ENCODE measurements at places on chromosomes 3 and 15.

DNA sequence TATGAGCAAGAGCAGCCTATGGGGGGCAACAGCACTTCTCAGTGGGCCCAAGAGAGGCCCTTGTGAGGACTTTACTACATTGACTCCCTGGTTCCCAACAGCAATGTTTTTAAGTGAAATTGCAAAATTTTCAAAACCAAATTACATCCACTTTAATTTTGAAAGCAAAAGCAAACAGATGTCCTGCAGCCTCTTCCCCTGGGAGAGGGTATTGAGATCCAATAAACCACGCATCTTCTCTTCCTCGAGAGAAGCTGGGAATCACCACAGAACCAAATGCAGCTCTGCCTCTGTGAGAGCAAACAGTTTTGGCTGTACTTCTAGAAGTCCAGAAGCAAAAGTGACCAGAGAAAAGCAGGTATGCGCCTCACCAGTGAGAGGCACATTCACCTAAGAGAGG lies 25.2 kb downstream of the NMNAT3 start:
- no peak for DNase-seq

GRCh38 chr3:178397836-178398235 lies 138.4 kb upstream of the KCNMB2 start:
- DNase-seq, result no peak

GRCh38 chr15:41561777-41562145 lies 2.7 kb downstream of the TYRO3 start:
- DNase-seq, result no peak

DNA sequence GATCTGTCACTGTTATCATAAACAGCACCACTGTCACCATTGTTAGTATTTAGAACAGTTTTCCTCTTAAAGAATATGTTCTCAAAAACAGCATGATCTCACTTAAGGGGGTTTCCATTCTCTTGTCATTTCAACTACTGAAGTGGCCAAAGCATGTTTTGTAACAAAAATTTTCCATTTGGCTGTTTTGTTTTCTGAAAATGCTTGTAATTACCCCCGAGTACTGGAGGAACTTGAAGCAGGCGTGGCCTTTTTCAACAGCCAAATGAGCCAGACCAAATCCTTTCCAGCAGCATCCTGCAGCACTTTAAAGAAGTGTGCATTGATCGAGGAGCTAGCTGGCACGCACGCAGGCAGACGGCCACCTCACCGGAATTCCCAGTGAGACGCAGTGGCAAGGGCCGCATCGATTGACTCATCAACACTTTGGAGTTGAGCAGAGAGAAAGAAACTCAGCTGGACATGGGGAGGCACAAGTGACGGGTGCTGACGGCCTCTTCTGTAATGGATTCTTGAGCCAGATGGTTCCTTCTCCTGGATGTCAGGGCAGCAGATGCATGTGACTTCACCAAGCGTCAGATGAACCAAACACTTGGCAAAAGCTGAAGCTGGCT lies 234.3 kb upstream of the IGF1R start:
- DNase-seq, result no peak

- DNase-seq, result no peak
Observed at GRCh38 chr3:55637906-55638638, 151.0 kb upstream of the WNT5A start.

DNA sequence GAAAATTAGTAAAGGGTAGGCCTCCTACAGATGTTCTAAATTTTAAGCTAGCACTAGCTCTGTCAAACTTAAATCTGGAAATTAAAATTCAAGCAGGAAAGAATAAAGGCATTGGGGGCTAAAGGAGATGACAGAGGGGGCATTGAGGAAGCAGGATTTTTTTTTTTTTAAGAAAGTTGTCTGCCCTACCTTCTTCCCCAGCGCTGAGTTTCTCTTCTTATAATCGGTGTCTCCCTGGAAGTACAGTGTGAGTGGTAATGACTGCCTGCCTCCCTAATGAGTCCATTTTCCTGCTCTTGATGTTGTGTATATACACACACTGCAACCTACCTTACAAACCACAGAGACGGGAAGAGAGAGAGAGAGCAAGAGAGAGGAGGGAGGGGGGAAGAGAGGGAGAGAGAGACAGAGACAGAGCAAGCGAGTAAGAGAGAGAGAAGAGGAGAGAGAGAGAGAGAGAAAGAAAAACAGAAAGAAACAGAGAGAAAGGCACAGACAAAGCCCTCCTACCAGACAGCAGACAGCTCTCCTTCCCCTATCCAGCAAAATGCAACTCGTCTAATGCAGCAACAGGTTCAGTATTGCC lies 47.0 kb downstream of the ZBTB20 start:
- no peak for DNase-seq

DNA sequence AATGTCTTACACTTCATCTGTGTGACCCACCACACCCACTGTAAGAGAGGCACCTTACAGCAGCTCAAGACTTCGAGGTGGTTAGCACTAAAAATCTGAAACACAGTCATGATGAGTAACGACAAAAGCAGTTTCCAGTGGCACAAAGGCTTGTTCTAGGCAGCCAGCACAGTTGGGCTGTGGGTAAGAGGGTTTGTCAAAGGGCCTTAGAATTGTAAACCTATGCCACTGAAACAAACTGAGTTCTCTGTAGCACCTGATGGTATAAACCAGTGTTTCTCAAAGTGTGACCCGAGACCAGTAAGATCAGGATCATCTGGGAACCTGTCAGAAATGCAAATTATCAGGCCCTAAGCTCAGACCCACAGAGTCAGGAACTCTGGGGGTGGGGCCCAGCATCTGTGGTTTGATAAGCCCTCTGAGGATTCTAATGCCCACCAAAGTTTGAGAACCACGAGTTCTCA lies 36.5 kb downstream of the DAPK2 start:
- no peak for DNase-seq

DNA sequence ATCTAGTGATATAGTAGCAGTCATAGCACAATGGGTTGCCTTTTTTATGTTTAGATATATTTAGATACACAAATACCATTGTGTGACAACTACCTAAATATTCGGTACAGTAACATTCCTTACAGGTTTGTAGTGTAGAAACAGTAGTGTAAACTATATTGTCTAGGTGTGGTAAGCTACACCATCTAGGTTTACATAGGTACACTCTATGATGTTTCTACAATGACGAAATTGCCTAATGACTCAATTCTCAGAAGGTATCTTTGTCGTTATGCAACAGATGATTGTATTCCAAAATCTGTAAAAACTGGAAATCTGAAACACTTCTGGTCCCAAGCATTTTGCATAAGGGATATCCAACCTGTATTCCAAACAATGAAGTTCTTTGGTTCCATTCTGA lies 24.3 kb downstream of the PLOD2 start:
- DNase-seq, result no peak

DNA sequence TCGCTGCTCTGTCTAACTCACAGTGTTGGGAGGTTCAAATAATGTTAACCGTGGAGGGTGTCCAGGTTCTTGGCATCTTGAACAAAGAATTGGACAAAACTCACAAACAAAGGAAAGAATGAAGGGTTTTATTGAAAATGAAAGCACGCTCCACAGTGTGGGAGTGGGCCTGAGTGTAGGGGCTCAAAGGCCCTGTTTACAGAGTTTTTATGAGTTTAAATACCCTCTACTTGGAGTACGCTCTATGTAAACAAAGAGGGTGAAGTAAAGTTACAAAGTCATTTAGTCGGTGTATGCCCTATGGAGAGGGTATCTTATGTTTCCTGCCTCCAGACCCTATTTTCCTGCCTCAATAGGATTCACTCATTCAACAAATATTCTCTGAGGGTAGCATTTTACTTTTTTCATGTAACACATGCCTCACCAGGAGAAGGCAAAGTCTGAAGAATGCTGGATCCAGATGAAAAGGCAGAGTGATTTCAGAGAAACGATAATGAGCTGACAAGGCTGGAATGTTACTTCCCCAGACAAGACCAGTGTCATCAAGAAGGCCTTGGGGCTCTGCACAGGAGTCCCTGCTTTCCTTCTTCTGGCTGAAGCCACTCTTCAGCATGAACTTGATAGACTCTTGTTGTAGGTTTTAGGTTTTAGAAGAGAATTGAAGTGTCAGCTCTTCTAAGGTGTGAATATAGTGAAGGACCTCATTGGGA lies 163.6 kb downstream of the FAM43A start:
- DNase-seq, result no peak

- no peak for DNase-seq
Observed at GRCh38 chr3:169686874-169687273, 23.4 kb upstream of the MECOM start.

DNA sequence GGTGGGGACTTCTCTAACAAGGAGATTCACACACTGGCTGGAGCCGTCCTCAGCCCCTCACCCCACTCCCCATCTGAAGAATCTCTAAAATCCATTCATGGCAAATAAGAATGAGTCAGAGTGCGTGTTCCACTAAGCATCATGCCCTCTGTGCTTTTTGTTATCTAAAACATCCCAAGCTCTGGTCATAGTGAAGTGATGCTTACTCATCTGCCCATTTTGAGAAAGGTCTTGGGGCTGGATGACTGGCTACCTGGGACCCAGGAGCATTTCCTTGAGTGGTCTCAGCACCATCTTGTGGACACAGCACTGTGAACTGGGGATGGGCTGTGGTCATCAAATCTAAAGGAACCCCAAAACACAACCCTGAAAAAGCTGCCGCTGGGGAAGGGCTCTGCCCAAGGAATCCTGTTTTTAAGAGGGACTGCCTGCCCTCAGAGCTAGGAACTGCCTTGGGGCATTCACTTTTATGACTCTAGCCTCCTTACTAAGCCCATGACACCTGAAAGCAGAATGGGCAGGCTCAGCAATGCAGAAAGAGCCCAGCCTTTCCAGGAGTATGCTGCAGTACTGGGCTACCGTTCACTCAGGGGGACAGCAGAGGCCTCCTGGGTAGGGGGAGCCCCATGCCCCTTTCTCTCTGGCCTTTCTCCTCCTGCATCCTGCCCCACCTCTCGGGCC lies 53.5 kb downstream of the ZBTB38 start:
- DNase-seq, result no peak

- DNase-seq, result no peak
Observed at GRCh38 chr15:101323793-101324523, 28.9 kb upstream of the SNRPA1 start.

DNA sequence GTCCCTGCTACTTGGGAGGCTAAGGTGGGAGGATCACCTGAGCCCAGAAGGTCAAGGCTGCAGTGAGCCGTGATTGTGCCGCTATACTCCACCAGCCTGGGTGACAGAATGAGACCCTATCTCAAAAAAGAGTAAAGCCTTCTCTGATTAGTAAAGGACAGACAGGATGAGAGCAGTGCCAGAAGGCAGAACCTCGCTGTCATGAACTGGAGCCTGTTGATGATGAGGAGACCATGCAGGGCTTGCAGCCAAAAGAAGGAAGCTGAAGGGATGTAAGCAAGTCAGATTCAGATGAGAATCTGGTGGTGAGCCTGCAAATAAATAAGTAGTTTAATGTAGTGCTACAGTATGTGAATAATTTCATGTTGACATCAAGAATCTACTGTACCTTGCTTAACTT lies 52.8 kb downstream of the USP50 start:
- no peak for DNase-seq
